B cell (primary cell): ENCODE measurements at places on chromosomes 4 and X. TPM values are rescaled to one million over a fixed set of nuclear protein-coding genes. Genes with fewer than 3 reads are reported as not detected.

GRCh38 chrX:109987884-109988283 is 15.0 kb upstream of the TMEM164 start:
- DNase-seq: no peak

GRCh38 chrX:150361070-150361776 is 1.9 kb upstream of the MAMLD1 start:
- DNase-seq: peak; percentile 49

DNA sequence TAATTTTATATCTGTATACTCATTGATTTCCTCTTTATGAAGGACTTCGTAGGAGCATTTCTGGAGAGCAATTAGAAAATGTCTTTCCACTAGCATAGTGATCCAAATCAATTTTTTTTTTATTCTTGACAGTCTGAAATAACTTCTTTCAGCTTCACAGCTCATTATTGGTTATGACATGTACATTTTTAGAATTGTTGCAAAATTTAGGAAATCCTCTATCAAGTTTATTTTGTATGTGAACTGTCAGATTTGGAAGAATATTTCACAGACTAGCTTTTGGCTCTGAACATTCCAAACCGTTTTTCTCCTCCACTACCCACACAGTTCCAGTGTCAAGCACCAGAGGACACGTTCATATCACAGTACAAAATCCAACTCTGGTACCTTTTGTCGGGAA is 249.6 kb upstream of the ATOH1 start:
- no peak for DNase-seq

DNA sequence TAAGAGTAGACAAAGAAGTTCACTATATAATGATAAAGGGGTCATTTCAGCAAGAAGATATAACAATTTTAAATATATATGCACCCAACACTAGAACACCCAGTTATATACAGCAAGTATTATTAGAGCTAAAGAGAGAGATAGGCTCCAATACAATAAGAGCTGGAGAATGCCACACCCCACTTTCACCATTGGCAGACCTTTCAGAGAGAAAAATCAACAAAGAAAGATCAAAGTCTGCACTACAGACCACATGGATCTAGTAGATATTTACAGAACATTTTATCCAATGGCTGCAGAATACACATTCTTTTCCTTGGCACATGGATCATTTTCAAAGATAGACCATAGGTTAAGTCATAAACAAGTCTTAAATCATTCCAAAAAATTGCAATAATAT is 479.7 kb upstream of the DIAPH2 start:
- no peak for DNase-seq

DNA sequence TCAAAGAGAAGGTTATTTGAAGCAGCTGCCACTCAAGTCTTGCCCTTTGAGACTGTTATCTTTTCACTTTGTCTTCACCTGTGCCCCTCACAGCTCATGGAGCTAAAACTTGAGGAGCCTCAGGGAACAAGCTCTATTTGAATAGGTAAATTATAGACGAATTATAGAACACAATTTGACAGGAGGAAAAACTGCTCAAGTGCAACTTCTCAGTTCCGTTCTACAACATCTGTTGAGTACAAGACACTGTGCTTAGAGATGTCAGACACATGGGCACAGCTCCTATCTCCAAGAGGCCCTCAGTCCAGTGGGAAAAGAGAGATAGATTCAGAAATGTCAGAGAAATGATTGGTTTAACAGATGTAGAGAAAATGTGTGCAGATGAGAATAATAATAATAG is 5.1 kb downstream of the PPP1R2C start:
- DNase-seq: peak; percentile 6

- DNase-seq: no peak
These were observed 3.3 kb upstream of the RELL1 start for GRCh38 chr4:37689353-37690095.

DNA sequence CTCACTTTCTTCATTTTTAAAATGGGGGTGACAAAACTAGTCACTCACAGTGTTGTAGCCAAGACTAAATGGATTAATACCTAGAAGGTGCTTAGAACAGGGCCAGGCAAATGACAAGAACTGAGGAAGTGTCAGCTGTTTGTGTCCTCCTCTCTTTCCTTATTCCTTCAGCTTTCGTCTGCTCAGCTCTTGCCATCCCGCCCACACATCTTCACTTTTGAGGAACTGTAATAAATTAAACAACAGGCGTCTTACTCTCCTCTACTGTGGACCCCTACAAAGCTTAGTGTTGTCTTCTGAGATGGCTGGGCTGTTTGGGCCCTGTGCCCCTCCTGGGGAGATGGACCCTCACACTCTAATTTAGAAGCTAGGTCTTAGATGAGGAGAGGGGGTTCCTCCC is 2.7 kb downstream of the HPSE start:
- no peak for DNase-seq

GRCh38 chr4:26206999-26207398 is 113.8 kb upstream of the RBPJ start:
- DNase-seq: no peak

GRCh38 chrX:144730471-144730870 is 516.8 kb upstream of the SPANXN1 start:
- no peak for DNase-seq

- DNase-seq: peak; percentile 61
These were observed 25.1 kb upstream of the CLDN34 start for GRCh38 chrX:9942086-9942485.

DNA sequence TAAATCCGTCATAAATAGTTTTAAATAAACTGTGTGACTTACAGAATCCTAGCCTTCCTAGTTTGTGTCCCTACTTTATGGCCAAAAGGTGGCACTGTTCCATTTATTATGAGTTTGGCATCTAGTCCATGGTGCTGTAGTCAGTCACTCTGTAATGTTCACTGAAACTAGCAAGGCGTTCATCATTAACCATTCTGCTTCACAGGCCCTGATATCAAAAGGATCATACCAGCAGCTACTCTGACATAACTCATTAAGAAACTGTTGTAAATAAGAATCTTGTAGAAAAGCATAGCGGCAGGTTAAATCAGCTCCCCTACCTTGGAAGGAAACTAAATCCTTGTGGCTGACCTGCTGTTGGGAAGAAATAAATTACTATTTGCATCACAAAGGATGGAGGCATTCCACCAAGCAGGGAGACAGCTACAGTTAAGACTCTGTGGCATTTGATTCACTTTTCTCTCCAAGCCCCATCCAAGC is 919.6 kb upstream of the DIAPH2 start:
- no peak for DNase-seq

- DNase-seq: peak; percentile 74
These were observed 118.0 kb upstream of the WDFY3 start for GRCh38 chr4:85084371-85085094.

The SLC49A3 gene
- 4.3 and 6.9 TPM in 2 replicates for total RNA-seq

The CCNB3 gene
- 0.07 and 0.66 TPM in 2 replicates for total RNA-seq

The POLA1 gene
- 16.2 and 16.3 TPM in 2 replicates for total RNA-seq

The PFKFB1 gene
- total RNA-seq: 0.47 and 0.56 TPM in 2 replicates

The GABRE gene
- total RNA-seq: not detected in 2 replicates

The GK2 gene
- not detected in 2 replicates for total RNA-seq

The VSIG1 gene
- 8.6 and 16.8 TPM in 2 replicates for total RNA-seq
